ENCODE measurements at places on chromosomes 12 and 14.

- no peak for DNase-seq
These were observed 45.5 kb downstream of the FGD4 start for GRCh38 chr12:32444895-32445294.

DNA sequence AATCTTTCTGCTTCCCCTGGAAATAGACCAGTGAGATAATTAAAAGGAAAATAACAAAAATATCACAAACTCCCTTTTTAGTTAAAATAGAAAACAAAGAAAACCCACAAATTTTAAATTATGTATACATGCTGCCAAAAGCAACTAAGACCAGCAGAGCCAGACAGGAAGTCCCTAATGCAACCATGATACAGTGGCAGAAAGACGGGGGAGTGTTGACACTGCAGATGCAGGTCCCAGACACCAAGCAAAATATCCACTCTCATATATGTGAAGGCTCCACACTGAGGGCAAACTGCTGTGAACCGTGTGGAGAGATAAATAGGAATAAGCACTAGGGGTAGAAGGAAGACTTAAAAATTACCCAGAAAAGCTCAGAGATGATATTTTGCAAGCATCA lies 401.0 kb downstream of the BTG1 start:
- DNase-seq, result no peak

- no peak for DNase-seq
These were observed 211.7 kb downstream of the DPF3 start for GRCh38 chr14:72682188-72682587.

DNA sequence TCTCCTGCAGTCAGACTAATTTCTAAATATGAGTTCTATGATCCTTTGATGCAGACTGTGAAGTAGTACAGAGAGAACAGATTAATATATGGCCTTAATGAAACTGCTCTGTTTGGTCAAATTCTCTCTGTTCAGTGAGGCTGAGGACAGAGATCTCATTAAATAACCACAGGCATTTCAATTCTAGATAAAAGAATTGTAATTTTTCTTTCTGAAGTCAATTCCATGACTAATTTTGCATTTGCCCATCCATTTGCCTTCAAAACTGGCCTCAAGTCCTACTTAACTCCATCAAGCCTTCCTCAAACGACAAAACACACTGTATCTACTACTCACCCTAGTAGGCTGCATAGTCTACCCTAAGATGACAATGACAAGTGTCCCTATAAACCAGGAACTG lies 67.1 kb downstream of the DUSP16 start:
- no peak for DNase-seq

DNA sequence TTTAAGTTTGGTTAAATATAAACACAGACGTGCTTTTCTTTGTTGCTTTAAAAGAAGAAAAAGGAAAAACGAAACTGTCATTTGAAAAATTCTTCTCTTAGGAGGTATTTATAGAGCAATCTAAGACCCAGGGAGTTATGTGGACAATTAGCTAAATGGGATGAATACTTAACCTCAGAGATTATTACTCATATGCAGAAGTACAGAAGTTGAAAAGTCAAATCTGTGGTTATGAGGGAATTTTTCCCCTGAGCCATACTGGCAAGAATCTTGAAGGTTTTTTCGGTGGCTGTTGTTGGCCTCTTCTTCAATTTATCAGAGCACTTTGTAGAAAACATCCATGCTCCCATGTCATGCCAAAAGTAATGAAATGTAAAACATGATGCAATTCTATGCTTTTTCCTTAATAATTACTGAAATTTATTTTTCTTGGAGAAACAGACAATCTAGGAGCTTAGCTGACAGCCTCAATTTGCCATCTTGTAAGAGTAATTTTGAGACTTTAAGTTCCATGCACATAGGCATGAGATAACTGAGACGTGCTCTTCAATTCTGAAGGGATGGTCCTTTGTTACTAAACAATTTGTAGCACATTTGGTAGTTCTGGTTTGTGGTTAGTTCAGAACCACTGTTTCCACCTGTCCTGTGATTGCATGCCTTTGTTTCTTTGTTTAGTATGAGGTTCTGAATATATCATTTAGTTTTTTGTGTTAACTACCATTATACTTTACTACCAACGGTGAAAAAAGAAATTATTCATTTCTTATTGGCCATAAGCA lies 126.6 kb downstream of the BCAT1 start:
- no peak for DNase-seq

DNA sequence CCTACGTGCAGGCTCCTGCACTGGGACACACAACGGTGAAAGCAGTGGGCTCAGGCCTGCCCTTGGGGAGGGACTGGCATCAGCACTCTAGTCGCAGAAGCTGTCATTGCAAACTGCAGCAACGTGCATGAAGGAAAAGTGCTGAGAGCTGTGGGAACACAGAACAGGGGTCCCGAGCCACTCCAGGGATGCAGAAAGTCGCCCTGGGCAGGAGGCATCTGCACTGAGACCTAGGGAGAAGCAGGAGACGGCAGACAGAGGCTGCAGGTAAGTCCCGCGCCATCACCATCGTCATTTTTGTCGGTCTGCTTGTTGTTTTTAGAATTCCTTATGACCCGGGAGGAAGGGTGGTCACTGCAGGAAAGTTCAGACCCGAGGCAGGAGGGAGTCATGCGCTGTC lies 21.6 kb upstream of the RIMBP2 start:
- no peak for DNase-seq

DNA sequence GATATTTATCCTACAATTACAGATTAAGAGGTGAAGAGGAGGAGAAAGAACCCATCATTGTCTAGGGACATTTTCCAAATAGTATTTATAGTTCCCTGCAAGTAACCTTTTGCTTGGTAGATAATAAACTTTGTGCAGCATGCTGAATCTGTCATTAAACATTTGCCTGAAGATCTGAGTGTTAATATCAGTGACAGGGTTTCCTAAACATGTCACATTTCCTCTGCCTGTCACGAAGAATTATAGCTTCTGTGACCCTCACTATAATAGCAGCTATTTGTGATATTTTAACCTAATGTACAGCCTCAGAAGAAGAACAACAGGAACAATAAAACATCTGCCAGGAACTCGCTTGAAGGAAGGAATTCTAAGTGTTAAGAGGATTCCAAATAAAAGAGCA lies 350.3 kb downstream of the GXYLT1 start:
- DNase-seq, result no peak

DNA sequence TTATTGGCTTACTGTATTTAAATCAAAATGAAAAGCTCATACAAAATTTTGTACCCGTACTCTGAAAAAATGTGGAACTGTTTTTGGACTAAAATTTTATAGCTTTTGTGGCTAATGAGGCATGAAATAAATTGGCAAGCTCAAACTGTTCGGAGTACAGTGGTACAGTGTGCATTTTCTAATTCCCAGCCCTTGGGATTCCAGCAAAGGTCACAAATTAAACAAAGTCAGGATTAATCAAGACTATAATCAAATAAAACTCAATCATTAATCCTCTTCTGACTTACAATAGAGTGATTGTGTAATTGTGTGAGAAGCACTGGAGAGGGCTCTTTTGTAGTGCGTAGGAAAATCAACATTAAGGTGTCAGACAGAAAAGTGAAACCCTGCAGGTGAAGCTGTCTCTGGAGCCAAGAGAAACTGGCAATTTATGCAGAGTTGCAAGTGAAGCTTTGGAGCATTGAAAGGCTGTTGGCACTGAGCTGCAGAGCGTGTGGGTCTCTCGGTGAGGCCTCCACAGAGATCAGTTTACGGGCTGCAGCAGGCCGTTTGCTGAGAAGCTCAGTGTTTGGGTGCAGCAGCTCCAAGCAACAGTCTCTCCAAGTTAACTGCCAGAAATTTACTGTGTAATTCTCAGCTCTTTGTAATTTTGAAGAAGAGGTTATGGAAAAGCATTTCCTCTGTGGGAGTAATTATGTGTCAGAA lies 275.9 kb downstream of the FBXL14 start:
- DNase-seq, result no peak
